HT-29 (cell line): ENCODE measurements at places on chromosomes 2 and 18. TPM values are rescaled to one million over a fixed set of nuclear protein-coding genes. Genes with fewer than 3 reads are reported as not detected.

DNA sequence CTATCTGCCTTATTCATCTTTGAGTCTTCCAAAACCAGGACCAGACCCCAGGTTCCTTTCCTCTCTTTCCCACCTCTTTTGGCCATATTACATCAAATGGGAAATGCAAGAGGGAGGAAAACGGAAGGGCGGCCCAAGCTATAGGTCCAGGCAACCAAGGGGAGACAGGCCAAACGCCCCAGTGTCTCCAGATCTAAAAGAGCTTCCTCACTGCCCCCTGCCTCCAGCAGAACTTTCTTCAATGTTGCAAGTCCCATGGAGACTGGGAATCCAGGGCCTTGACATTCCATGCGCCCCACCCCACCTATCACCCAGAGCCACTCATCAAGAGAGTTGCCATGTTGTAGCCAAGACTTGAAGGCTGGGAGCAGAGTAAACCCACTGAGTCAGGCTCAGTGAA, 15.4 kb downstream of the TNS1 start:
- no peak for DNase-seq

- no peak for DNase-seq
Observed at GRCh38 chr2:195711478-195711877, 54.5 kb downstream of the SLC39A10 start.

- DNase-seq, result no peak
Observed at GRCh38 chr18:30997223-30997622, 45.3 kb downstream of the DSC3 start.

- no peak for DNase-seq
Observed at GRCh38 chr2:173307293-173307692, 47.4 kb upstream of the CDCA7 start.

- no peak for DNase-seq
Observed at GRCh38 chr18:4549164-4549872, 94.2 kb upstream of the DLGAP1 start.

DNA sequence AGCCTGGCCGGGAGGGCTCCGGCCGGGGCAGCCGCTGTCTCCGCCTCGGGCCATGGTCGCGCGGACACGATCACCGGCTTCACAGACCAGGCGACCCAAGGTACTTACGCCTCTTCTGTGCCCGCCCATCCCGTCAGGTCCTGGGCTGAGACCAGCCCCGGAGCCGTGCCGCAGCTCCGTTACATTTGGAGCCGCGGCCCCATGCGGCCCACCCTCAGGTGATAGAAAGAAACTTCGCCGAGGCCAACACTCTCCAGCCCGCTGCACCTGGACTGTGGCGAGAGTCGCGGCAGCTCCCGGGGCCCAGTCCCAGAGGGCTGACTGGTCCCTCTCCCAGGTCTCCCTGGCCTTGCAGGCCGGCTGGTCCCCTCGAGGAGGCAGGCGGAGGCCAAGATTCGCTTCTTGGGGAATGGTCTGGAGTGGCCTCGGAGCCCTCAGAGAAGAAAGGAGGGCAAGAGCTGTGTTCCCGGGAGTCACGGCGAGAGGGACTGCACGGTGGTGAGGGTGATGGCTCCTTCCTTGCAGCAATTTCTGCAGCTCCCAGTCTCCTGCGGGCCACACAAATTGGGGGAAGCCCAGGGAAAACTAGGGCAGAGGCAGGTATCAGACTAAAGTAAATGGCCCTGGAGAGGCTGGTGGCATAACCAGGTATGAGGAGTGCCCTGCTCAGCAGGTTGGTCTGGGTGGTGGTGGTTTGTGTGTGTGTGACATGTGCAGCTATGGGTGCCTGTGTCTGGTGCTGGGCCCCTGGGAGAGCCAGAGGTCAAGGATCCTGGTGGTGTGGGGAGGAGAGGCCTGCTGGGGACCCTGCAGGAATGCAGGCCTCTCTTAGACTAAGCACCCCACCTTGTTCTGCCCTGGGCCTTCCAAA, 822 bp downstream of the GDF7 start:
- no peak for DNase-seq

Gene C18orf32
- total RNA-seq, result 7.1 and 9.8 TPM in 2 replicates
